ENCODE measurements at places on chromosomes 12 and 14.

DNA sequence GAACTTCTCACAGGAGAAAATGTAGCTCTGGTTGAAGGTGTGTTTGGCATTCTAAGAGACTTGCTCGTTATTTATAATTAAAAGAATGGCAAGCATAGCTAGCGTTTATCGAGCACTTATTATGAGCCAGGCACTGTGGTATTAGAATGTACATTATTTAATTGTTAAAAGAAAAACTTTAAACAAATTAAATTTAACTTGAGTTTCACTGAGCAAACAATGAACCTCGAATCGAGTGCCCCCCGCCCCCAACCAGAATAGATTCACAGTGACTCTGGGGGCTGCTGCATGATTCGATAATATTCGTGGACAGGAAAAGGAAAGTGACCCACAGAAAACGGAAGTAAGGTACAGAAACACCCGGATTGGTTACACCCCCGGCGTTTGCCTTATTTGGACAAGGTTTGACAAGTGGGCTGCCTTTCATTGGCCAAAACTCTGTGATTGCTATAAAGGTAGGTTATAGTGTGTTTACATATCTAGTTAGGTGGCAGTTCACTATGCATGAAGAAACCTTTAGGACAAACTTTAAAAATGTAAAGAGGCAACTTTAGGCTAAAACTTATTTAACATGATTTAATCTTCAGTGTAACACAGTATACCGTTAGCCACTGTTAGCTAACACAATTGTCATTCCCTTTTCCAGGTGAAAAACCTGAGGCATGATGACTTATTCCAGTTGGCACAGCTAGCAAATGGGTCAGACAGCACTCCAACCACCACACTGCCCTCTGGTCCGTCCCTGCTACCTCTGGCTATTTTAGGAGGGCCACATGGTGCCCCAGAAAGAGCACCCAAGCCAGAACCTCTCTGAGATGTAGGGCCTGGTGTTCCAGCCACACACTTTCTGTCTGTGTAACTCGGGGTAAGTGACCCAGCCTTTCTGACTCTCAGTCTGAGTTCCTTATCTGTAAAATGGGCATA is 7.1 kb downstream of the SCNN1A start:
- DNase-seq = peak; percentile 30

- DNase-seq = no peak
Observed at GRCh38 chr14:61563162-61563511, 132.2 kb upstream of the HIF1A start.

DNA sequence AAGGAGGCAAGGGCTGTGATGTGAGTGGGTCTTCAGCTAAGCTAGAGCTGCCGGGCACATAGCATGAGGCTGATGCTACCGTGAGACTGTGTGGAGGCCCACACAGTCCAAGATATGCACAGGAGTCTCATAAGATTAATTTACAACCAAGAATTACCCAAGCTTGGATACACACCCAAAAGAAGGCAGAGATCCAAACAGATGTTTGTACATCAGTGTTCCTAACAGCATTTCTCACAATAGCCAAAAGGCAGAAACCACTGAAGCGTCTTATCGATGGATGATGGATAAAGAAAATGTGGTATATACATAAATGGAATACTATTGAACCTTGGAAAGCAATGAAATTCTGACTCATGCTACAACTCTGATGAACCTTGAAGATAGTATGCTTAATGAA is 40.8 kb upstream of the RIC8B start:
- DNase-seq = no peak

DNA sequence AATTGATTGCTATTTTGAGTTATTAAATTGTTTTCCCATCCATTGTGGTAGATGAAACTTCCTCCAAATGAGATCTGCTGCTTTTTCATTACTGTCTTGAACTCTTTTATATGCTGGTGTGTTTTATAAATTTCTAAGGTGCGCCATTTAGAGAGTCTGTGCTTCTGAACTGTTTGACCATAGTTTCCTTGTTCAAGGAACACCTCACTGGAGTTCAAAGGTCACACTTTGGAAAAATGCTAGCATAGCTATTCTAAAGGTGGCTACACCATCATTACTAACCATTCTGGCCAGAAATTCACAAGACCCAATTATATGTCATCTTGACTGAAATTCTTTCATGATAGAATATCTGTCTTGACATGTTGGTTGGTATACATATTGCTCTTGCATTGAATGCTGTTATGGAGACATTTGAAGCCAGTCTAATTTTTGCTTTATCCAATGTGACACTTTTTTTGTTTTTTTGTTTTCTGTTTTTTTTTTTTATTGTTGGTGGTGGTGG is 269.5 kb downstream of the PAWR start:
- no peak for DNase-seq

DNA sequence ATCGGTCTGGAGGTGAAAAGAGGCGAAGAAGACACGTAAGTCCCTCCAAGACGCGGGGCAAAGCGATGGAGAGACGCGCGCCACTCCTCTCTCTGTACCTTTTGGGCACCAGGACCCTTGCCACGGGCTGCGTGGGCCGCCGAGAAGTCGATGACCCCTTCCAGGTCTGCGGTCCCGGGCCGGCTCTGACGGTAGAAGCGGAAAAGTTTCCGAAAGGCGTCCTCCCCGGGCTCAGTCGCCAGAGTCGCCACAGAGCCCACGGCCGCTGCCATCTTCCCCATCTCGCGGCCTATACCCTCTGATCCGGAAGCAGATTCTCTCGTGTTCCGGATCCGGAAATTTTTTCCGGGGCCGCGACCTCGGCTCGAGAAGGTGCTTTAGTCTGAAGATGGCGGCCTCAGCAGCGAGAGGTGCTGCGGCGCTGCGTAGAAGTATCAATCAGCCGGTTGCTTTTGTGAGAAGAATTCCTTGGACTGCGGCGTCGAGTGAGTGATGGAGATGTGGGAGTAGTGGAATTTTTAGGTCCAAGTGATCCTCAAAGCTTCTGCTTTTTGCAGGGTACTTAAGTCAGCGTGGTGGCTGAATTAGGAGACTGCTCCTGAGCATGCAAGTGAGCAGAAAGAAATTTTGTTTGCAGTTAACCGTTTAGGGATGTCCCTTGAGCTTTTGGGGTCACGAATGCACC is at the start of the genes ALKBH1 and SLIRP:
TSS of gene ALKBH1 (minus strand) at position 300 of the 685 bp plus-strand sequence. CDS start at position 281, 19 bp downstream.
TSS of gene SLIRP (plus strand) at position 380 of the 685 bp plus-strand sequence. CDS start at position 389, 9 bp downstream.
- peak; percentile 87 for DNase-seq

DNA sequence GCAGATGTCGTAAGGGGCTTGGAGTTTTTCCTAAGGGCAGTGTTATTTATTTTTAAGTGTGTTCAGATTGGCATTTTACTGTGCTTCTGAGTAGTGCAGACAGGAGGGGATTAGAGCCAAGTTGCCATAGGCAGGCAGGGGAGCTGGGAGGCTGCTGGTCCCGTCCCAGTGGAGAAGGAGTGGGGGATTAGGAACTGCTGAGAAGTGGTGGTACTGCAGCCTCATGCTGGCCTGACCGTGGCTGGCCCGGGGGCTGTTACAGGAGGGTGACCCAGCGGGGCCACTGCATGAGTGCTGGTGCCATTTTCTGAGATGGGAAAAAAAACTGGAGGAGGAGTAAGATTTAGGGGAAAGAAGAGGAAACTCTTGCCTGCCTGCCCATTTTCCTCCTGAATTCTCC is 52.3 kb upstream of the DLK1 start:
- no peak for DNase-seq

GRCh38 chr12:123667771-123668170 is 3.1 kb upstream of the TCTN2 start:
- DNase-seq = no peak

DNA sequence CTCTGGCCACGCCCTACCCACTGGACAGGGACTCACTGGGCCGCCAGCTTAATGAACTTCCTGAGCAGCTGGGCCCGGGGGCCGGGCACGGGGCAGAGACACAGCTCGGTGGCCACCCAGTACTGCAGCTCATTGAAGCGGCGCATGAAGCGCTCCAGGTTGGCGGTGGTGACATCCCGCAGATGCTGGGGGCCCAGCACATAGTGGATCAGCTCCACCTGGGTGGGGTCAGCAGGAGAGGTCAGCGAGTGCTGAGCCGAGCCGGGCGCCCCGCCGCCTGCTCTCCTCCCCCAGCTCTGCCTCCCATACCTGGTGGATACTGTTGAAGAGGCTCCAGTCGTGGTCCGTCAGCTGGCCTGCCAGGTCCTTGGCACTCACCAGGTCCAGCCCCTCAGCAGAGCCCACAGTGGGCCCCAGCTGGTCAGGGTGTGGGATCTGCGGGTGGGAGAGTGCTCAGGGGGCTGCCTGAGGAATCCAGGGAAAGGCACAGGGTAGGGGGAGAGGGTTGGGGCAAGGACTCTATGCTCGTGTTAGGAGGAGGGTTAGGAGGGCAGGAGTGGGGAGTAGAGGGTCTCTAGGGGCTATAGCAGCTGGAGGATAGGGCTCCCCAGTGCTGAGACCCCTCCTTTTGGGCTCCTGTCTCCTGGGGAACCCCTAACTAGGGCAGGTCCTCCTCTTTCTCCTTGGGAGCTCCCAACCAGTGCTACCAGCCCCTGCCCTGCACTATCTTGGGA is 15.5 kb upstream of the ENDOU start:
- DNase-seq = no peak

DNA sequence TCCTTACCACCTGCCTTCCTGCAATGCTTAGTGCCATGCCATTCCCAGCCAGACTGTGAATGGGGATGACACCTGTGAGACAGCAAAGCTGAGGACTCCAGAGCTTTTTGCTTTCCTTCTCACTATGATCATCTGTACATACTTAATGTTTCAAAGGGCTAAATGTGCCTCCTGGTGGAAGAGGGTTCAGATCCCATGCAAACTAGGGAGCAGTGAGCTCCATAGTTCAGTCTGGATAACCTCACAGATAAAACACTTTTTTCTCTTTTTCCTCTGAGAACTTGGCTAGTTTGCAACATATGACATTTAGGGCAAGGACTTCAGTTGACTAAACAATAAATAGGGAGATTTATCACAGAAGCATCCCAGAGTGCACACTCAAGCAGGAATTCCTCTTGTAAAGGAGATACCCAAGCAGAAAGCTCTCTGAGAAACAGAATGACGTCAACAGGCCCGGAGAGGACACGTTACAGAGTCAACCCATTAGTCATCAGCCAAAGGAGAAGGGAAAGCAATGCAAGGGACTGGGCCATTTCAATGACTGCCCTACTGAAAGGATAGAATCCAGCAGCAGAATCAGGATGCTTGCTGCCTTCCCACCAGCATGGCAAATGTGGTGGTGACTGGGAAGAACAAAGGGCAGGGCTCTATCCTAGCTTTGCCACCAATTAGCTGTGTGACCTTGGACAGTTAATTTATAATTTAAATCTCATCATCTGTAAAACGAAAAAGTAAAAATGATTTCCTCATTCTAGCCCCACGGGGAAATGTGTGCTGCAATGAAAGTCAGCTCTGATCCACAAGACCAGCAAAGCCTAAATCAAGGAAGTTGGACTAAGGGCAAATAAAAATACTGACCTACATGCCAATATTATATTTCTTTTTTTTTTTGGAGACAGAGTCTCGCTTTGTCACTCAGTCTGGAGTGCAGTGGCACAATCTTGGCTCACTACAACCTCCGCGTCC is 80.8 kb upstream of the ACTN1 start:
- DNase-seq = no peak

Measured in ecto neural progenitor cell (in vitro differentiated cells).